ENCODE measurements at places on chromosomes 1 and 21.

- no peak for DNase-seq
Observed at GRCh38 chr21:44854391-44854663, 19.2 kb downstream of the PTTG1IP start.

DNA sequence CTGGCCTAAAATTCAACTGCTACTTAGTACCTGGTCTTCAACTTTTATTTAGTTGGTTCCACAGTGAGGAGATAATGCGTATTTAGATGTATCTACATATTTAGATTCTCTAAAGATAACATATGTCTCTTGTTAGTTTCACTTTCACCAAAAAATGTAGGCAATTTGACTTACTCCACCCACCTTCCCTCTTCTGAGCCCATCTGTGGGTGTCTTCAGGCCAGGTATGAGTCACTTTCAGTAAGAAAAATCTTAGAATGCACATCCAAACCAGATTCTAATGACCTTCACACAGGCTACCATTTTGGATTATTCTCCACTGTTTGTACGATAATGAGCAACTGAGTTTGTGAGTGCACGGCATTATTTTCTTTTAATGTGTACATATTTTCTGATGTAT is 501.7 kb downstream of the NEGR1 start:
- DNase-seq = no peak

DNA sequence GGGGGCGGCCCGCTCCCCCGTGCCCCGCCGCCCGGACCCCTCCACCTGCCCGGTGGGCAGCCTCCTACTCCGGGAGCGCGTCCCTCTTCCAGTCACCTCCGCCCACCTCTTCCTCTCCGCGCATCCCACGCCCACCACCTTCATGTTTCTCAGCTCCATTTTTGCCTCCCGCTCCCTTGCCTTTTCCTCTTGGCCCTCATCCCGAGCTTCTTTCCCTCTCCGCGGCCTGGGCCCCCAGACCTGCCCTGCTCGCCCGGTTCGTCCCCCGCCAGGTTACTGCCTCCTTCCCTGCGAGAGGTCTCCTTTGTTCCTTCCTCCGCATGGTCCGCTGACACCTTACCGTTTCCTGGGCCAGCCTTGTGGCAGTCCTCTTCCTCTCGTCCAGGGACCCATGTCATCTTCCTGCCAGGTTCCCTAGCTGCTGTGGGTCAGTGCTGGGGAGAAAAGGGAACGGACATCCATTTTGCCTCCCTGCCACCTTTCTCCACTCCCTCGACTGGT is 563 bp downstream of the QSOX1 start:
- peak; percentile 37 for DNase-seq

GRCh38 chr1:23537296-23537973 is 6.4 kb upstream of the E2F2 start:
- DNase-seq = no peak

DNA sequence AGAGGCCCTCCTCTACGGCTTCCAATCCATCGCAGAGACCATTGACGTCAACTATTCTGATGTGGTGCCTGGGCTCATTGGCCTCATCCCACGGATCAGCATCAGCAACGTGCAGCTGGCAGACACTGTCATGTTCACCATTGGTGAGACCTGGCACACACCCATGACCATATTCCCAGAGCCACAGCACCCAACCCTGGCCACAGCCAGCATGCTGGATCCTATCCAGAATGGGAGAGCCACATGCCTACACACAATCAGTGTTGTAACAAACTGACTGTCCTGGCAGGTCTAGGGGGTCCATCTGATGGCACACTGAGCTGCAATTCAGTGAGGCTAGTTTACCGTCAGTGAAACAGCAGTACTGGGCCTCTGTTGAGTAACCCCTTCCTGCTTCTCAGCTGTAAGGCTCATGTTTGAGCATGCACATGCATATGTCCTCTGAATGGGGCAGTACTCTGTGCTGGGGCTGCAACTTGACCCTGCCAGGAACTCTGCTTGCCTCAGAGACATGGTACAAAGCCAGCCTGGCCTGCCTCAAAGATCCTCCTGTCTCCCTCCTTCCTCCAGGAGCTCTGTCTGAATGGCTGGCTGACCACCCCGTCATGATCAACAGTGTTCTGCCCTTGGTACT is 10.8 kb downstream of the IPO13 start:
- DNase-seq = no peak

GRCh38 chr1:112296908-112297307 is 99.1 kb upstream of the CTTNBP2NL start:
- no peak for DNase-seq

- DNase-seq = peak; percentile 57
Observed at GRCh38 chr1:72284348-72285073, 2.2 kb upstream of the NEGR1 start.

DNA sequence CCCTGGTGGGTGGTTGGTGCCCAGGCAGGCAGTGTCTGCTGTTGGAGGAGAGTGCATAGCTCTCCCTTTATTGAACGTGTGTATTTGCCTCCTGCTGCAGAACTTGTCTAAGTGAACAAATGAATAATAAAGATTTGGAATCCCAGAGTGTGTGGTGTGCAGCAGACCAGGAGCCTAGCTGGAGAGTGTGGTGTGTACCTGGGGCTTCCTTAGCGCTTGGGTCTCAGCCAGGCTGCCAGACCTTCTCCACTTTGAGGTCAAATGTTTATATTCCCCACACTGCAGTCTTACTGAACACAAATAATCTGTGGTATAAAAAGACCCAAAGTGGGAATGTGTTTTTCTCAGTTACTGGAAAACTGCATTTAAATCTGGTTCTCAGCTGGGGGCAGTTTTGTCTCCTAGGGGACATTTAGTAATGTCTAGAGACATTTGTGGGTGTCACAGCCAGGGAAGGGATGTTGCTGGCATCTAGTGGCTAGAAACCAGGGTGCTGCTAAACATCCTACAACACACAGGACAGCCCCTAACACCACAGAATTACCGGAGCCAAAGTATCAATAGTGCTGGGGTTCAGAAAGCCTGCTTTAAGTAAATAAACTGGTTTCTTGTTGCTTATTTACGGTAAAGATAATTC is 23.6 kb downstream of the SLC37A1 start:
- no peak for DNase-seq

DNA sequence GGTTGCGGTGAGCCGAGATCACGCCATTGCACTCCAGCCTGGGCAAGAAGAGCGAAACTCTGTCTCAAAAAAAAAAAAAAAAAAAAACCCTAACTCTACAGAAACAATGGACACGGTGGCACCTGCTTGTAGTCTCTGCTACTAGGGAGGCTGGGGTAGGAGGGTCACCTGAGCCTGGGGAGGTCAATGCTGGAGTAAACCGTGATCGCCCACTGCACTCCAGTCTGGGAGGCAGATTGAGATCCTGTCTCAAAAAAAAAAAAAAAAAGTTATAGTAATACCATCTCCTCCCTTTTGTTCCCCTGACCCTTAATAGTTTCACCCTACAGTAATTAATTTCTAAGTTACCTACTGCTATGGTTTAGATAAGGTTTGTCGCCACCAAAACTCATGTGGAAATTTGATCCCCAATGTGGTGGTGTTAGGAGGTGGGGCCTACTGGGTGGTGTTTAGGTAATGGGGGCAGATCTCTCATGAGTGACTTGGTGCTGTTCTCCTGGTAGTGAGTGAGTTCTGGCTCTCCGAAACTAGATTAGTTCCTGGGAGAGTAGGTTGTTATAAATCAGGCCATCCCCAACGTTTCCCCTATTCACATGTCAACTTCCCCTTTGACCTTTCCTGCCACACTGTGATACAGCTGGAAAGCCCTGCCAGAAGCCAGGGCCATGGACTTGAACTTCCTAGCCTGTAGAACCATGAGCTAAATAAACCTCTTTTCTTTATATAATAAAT is 9.8 kb downstream of the FBXO42 start:
- no peak for DNase-seq

DNA sequence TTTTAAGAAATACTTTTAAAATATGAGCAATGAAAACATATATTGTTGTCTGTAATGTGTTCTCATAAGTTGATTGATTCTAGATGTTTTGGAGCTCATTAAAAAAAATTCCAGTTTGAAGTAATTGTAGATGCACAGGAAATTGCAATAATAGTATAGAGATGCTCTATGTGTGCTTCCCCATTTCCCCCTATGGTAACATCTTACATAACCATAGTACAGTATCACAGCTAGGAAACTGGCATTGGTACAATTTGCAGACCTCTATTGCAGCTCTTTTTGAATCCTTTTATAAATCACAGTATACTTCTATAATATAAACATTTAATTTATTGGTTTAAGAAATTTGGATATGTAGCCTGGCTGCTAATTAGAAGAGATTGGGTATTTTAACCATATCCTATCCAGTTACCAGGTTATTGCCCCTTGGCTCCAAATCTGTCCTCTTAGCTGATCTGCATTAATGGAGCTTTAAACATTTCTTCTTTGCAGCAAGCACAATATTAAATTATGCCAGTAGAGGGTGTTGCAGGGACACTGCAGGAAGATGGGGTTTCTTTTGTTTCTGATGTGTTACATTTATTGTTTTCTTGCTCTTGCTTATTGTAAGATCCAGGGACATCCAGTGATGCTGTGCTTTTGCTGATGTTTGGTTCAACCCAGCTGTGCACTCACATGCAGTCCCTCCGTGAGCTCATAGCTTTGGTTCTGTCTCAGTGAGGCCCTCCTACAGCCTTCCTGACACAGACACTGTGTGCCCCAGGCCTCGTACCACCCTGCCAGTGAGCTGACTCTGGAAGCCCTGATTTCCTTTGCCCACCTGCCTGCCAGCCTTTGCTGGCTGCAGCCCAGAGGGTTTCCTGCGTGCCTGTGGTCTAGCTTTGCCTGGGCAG is 103.3 kb downstream of the RABGAP1L start:
- no peak for DNase-seq

- no peak for DNase-seq
Observed at GRCh38 chr1:170729225-170730002, 65.5 kb downstream of the PRRX1 start.

Measured in left ventricle myocardium superior (tissue), 1 donor.